ENCODE measurements at places on chromosomes 7 and 10.

DNA sequence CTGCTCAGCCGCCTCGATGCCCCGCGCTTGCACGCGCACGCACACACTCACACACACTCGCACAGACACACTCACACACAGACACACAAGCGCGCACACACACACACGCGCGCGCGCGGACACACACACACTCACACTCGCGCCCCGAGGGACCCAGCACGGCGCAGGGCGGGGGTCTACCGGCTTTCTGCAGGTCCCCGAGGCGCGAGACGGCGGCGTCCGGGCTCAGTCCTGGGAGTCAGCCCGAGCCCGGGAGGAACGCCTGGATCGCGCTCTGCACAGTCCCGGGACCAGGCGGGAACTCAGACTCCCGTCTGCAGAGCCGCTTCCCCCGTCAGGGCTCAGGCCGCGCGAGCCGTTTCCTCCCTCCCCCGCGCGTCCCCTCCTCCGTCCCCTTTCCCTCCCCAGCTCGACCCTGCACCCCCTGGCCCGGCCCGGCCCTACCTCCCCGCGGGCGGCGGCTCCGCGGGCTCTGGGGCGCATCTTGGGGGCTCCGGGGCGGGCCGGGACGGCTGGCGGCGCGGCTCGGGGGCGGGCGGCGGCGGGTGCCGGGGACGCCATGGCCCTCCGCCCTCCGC is 464 bp downstream of the DENND2A start:
- DNase-seq, result no peak

GRCh38 chr10:15759265-15759664 is 39.5 kb upstream of the ITGA8 start:
- DNase-seq, result no peak

DNA sequence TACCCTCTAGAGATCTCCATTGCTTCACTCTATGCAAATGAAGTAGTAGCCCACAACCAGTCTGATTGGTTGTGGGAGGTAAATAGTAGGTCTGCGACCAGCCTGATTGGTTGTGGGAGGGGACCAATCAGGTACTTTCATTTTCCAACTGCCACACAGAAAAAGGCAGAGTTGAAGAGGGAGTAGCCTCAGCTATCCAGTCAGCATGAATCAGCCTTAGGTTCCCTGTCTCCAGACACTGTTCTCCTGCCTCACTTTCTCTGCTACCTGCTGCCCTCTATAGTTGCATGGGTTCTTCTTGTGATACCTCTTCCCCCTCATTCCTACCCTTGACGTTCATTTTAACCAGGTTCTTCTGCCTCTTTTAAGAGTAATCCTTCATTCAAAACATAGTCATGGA is 114.5 kb upstream of the LYZL1 start:
- DNase-seq, result no peak

- no peak for DNase-seq
Observed at GRCh38 chr10:30182191-30183054, 123.0 kb upstream of the JCAD start.

DNA sequence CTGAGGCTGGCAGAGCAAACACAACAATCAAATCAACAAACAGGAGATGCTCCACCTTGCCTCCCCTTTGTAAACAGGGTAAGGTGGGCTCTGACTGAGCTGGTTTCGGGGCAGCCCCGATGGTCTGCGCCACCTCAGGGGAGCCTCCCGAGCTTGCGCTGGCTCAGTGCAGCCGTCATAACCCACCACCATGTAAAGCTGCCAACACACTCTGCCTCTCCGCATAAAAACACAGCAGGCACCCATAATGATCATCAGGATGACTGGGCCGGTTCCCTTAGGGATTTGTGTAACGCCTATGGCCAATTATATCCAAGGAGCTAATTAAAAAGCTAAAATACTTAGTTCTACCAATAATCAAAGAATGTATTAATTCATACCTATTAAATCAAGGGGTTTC is 124.5 kb downstream of the PRPF18 start:
- DNase-seq, result no peak

DNA sequence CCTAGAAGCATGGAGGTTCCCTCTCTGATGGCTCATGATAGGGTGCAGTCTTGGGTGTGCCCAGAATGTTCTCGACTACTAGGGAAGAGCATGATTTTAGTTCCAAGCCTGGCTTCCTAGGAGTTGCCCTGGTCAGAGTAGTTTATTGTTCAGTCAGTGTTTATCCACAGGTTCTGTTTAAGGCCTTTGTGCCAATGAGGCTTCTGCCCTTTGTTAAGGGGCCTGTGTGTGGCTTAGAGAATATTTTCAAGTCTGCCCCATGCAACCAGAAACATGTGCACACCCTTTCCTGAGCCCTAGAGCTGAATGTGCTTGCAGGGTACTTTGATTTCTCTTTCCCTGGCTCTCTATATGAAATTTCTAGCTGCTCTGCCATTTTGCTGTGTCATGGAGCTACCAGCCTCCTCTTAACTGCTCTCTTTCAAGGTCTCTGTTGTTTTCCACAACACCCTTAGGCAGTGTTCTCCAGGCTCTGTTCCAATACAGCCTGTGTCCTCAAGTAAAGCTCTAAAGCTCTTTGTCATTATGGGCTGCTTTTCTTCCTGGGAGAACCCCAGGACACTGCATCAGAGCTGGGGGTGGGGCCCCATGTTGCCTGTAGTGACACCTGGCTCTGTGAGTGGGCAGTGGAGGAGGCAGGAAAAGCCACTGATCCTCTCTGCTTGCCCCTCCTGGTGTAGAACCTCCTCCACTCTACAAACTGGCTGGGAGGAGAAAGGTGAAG is 34.1 kb upstream of the TSPAN33 start:
- no peak for DNase-seq

DNA sequence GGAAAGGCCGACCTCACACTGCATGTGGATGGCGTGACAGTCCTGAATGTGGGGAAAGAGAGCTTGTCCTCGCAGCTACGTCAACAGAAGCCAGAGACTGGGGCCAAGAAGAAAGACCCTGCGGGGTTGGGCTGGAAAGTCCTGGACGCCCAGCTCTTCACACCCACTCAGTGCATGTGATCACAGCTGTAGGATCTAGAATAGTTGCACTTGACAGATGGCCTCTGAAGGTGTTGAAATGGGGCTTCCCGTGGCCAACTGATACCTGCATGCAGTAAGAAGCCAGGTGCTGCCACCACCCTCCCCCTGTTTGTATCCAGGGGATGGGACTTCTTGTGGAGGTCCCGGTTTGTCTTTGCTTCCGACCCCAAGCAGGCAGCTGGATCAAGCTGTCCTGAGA is 34.1 kb upstream of the OCM2 start:
- DNase-seq, result no peak

DNA sequence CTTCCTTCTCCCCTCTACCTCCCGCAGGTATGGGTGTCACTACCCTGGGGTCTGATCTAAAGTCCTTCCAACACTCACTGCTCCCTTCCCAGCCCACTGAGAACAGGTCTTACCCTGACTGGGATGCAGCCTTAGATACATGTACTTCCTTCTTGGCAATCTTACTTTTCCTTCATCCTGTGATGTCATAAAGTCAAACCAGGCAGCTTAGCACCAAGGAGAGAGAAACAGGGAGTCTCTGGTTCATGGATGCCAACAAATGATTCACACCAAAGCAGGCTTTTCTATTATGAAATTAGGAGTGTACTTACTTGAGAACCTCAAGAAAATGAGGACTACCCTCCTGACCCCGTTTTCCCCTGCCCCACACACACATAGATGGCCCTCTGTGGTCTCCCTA is 111.0 kb upstream of the KMT2E start:
- no peak for DNase-seq

DNA sequence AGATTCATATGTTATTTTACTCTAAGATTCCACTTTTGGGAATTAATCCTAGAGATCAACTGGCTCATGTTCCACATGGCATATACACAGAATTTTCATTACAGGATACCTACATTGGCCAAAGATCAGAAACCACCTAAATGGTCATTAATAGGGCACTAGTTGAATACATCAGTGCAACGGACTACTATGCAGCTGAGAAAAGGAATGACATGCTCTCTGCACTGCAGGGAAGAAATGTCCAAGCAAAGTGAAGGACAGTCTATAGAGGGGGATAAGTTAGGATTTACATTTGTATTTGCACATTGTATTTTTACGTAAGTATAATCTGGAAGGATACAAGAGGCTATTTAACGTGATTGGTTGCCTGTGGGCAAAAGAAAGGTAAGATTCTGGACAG is 67.7 kb upstream of the PRLHR start:
- no peak for DNase-seq

- DNase-seq, result no peak
Observed at GRCh38 chr10:45383682-45384330, 9.8 kb downstream of the ALOX5 start.

DNA sequence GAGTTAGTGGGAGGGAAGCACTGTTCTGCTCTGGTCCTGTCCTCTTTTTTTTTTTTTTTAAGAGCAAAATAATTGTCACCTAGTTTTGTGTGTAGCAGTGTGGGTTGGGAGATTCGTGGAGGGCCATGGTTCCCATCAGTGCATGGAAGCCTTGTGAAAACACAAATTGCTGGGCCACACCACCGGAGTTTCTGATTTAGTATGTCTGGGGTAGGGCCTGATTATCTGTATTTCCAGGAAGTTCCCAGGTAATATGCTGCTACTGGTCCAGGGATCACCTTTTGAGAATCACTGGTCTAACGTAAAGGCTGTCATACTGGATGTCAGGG is 191.3 kb downstream of the GATA3 start:
- DNase-seq, result no peak

DNA sequence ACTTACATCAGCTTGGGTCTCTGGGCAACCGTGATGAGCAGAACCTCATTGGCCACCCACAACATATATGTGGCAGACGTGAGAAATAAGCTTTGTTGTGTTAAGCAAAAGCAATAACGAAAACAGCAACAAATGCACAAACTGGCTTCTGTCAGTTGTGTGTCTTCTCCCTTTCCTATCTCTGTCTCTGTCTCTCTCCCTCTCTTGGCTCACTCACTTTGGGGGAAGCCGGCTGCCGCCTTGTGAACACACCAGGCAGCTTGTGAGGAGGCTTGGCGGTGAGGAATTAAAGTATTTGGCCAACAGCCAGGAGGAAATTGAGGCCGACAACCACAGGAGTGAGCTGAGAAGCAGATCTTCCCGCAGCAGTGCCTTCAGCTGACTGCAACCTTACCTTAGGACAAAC is 21.9 kb upstream of the CDCA7L start:
- peak; percentile 49 for DNase-seq

DNA sequence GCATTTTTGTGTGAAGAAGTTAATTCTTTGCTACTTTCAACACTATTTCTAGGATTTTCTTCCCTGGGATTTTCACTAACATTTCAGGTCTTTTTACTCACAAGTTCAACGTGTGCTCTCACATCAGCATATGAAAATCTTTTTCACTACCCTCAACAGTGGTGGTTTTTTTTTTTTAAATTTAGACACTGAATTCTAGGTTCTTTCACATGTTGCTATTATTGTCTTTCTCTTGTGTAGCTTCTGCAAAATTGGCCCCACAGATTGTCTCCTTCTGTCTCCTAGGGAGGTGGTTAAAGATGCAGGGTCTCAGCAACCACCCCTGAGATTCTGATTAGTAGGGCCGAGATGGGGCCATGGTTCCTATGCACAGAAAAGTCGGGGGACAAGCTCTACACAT is 165.0 kb upstream of the GPR26 start:
- no peak for DNase-seq

GRCh38 chr10:3107426-3107961 is 40.1 kb downstream of the PFKP start:
- DNase-seq, result no peak

DNA sequence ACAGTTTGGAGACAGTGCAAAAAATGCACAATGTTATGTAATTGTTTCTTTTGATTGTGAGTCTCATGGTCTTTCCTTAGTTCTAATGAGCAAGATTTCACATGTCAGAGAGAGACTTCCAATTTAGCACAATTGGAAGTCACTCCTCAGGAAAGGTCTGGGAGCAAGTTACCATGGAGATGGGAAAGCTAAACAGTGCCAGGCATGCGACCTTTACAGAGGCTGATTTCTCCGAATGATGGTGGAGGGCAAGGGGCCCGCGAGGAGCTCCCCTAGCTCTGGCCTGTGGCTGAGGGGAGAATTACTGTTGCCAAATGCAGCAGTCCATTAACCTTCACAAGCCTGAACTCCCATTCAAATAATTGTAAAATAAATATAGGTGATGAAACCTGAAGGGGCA is 59.3 kb downstream of the CDCA7L start:
- no peak for DNase-seq

- DNase-seq, result no peak
Observed at GRCh38 chr7:73827567-73828106, 3.2 kb upstream of the CLDN4 start.

DNA sequence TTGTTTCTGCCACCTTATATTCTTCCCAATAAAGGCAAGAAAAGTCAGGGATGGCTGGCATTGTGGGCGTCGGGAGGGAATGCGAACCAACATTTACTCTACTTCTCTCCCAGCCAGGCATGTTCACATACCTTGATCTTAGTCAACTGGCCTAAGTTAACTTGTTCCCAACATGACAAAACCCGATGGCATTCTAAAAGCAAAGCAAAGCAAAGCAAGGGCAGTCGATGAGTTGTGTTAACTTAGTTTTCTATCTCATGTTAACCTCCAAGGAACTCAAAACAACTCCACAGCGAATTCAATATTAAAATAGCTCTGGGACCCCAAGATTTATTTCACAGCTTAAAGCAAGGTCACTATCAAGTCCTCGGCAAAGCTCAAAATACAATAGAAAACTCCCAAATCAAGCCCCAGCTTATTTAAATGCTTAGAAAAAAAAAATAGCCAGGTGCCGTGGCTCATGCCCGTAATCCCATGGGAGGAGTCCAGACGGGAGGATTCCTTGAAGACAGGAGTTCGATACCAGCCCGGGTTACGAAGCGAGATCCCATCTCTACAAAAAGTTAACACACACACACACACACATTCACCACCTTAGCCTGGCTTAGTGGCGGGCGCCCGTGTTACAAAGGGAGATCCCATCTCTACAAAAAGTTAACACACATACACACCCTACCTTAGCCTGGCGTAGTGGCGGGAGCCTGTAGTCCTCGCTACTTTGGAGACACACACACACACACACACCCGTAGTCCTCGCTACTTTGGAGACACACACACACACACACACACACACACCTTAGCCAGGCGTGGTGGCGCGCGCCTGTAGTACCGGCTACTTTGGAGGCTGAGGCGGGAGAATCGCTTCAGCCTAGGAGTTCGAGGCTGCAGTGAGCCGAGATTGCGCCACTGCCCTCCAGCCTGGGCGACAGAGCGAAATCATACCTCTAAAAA is 901 bp upstream of the CCNY start:
- peak; percentile 38 for DNase-seq

DNA sequence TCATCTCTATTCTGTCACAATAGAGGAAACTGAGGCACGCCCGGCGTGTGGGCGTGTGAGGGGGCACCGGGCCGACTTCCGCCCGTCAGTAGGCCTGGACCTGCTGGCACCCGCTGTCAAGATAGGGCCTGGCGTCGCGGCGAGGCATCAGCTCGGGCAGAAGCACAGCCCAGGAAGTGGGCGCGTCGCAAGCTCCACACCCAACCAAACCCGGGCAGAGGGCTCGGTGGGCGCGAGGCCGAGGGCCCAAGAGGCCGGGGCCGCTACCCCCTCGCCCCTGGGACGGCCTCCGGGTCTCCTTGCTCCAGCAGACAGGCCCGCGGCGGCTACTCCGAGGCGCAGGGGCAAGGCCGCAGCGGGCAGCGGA is 91.2 kb downstream of the SPAG6 start:
- no peak for DNase-seq
